HFFc6 (cell line): ENCODE measurements at places on chromosomes 6 and 20. TPM values are rescaled to one million over a fixed set of nuclear protein-coding genes. Genes with fewer than 3 reads are reported as not detected.
A peak's percentile ranks its signal among the peaks of the same experiment; 100 is the strongest.

DNA sequence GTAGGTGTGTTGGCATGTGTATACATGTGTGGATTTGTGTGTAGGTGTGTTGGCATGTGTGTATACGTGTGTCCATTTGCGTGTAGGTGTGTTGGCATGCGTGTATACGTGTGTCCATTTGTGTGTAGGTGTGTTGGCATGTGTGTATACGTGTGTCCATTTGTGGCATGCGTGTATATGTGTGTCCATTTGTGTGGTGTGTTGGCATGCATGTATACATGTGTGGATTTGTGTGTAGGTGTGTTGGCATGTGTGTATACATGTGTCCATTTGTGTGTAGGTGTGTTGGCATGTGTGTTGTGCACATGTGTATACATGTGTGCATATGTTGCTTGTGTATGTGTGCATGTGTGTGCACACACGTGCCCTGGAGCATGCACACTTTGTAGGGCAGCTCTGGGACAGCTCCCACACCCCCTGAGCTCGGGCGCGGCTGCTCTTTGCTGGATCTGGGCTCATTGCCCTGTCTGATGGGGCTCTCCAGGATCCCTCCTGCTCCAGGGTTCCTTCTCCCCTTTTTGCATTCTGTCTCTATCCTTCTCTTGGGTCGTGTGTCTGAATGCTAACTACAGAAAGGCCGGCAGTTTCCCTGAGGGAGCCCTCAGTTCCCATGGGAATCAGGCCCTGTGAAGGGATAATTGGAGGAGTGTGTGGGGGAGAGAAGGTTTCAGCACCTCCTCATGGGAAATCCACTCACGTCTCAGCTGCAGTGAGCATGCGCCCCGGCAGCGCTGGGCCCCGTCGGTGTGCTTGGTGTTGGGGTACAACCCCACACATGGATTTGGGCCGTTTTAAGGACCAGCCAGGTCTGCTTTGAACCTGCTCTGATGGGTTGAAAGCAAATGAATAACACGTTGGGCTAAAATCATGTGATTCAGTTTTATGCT, 102.0 kb downstream of the ERMARD start:
- no peak overlapping the region for H3K27ac ChIP-seq
- H3K36me3 ChIP-seq = no peaks in the 10 kb centered on the region
- peaks cover 9% of the 10 kb centered on the region; the same call in 1 of the 2 replicates for H3K27me3 ChIP-seq
- DNase-seq = no peak
- no peaks in the 10 kb centered on the region for H3K4me1 ChIP-seq

DNA sequence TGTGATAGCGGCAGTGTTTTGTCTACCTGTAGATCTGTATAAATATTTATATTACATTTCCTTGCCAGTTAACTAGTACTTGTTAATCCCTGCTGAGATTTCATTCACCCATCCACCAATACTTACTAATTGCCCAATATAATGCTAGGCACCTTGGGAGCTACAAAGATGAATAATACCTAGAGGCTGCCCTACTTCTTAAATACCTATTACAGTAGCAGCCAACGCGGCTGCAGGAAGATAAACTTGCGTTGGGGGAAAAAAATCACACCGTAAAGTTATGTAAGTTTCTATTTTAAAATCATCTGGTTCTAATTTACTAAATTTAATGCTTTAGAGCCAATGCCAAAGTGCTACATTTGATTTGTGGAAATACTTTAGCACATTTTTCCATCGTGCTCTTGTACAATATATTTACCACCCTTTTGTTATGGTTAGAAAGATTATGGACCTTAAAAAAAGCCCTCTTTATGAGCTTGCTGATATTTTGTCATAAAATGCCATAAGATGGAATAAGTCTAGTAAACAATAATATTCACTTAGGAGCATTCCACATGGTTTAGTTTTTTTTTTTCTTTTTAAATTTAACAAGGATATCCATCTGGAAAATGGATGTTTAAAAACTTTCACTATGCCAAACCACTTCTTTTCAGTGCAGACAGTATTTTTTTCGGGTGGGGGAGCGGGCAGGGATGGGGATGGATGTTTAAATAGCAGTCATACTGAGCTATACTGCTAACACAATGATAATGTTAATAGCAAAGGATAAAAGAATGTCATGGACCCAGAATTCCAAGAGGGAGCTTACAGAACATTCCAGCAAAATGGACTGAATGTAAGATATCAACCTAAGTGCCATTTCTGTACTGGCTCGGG, 13.2 kb upstream of the NEDD9 start:
- H3K4me3 ChIP-seq = no peak overlapping the region
- no peaks in the 10 kb centered on the region for H3K36me3 ChIP-seq
- H3K27me3 ChIP-seq = peaks cover 4% of the 10 kb centered on the region

- H3K36me3 ChIP-seq = peaks cover 82% of the 10 kb centered on the region
- peak overlapping the region; percentile 97 for H3K27ac ChIP-seq
- H3K27me3 ChIP-seq = peaks cover 9% of the 10 kb centered on the region
- peaks cover 68% of the 10 kb centered on the region for H3K4me1 ChIP-seq
- H3K4me3 ChIP-seq = peak overlapping the region; percentile 81
Measured at GRCh38 chr6:148538261-148539190, 195.9 kb downstream of the SASH1 start.

DNA sequence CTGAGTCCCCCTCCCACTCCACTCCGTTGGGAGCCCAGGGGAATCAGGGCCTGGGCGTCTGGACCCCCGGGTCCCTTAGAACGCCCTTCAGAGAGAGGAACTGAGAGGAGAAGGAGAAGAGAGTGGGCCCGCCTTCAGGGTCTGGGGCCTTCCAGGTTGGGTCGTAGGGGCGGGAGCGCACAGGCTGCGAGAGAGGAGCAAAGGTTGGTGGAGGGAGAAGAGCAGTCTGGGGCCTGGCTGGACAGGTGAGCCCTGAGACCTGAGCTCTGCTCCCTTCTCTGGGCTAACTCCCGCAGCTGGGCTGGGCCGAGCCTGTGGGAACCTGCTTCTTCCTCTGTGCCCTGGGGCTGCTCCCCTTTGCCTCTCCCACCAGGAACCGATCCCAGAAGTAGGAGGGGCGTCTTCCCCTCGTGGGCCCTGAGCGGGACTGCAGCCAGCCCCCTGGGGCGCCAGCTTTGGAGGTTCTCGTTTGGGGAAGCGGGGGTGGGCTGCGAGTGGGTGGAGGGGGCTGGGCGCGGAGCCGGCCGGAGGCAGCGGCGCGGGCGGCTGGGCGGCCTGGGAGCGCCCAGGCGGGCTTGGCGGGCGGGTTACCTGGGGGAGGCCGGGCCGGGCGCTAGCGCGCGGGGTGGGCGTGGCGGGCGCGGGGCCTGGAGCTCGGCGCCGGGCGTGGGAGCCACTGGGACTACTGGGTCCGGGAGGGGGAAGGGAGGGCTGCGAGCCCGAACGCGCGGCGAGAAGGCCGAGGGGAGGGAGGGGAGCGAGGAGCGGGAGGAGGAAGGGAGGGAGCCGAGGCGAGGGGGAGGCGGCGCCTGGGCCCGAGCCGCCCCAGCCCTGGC, at the start of gene DDR1:
DDR1 (plus strand) TSS at position 835 of the 836 bp plus-strand sequence. CDS start 4,211 bp downstream, outside the sequence.
- peak within 1 kb of the TSS; percentile 87 for H3K27ac ChIP-seq
- H3K4me3 ChIP-seq = peak within 1 kb of the TSS; percentile 83
- H3K36me3 ChIP-seq = no peaks in the 10 kb centered on the region
- peak; percentile 18 for DNase-seq

DNA sequence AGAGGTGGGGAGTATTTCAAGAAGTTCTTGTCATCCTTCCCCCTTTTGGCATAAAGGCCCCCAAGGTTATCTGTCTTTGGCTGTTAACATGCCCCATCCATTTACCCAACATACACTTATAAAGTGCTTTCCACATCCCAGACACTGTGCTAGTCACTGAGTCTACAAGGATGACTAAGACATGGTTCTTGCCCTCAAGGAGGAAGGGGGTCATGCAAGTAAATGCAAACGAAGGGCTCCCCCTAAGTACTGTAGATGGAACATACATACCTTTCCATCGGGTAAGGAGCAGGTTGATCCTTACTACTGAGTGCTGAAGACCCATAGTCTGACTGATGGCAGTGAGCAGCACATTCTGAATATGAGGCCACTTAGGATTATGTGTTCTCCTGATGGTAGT, 38.3 kb downstream of the HECA start:
- no peak overlapping the region for H3K27ac ChIP-seq
- DNase-seq = no peak
- peaks cover 1% of the 10 kb centered on the region; the same call in 1 of the 2 replicates for H3K27me3 ChIP-seq
- H3K4me3 ChIP-seq = no peak overlapping the region

- no peak overlapping the region for H3K4me3 ChIP-seq
- H3K4me1 ChIP-seq = no peaks in the 10 kb centered on the region
- H3K27ac ChIP-seq = no peak overlapping the region
- no peaks in the 10 kb centered on the region for H3K36me3 ChIP-seq
- DNase-seq = no peak
Measured at GRCh38 chr6:46776070-46776712, 17.0 kb upstream of the MEP1A start.

- no peak overlapping the region for H3K4me3 ChIP-seq
- no peak overlapping the region for H3K27ac ChIP-seq
- H3K27me3 ChIP-seq = no peaks in the 10 kb centered on the region
- H3K36me3 ChIP-seq = peaks cover 4% of the 10 kb centered on the region; the same call in 1 of the 2 replicates
- no peaks in the 10 kb centered on the region for H3K4me1 ChIP-seq
- no peak for DNase-seq
Measured at GRCh38 chr20:7516621-7517111, 423.6 kb downstream of the HAO1 start.

Gene TRIM40
- total RNA-seq = not detected in 2 replicates

Gene BNIP5
- not detected in 3 replicates for total RNA-seq

DNA sequence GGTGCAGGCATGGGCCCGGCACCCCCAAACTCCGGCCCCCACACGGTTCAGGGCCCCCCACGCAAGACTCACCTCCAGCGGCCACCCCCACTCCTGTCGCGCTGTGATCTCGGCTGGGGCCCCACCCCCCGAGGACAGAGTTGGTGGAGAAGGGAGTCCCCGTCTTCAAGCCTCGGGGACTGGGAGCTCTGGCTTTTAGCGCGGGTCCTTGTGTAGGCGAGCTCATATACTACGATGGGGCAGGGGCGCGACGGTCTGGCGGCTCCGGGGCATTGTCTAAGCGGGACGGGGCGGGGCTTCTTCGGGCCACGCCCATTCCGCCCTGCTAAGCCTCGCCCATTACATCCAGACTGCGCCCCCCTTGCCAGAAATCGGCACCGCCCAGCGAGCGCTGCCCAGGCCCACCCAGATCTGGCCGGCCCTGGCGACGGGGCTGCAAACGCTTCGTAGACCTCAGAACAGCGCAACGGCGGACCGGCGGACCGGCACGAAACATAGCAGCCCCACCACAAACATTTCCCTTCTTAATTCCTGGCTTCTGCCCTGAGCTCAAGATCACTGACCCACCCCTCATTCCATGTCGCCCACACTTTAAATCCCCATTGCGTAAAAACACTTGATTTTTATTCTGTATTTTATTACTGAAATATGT, 1.0 kb upstream of the DDAH2 start:
- H3K27ac ChIP-seq = peak overlapping the region; percentile 94
- H3K4me3 ChIP-seq = peak overlapping the region; percentile 93
- peaks cover 4% of the 10 kb centered on the region for H3K27me3 ChIP-seq
- peaks cover 45% of the 10 kb centered on the region for H3K36me3 ChIP-seq
- peaks cover 51% of the 10 kb centered on the region for H3K4me1 ChIP-seq
- DNase-seq = peak; percentile 80

Gene SPACA1
- not detected in 2 replicates for total RNA-seq
